Stimulated activated naive B cell treated with anti-CD40 and anti-IgM and Interleukin-4, amounts not matched to agents 10 μg/mL and 1 μg/mL and 100 μg/mL, for 72 hours (primary cell): ENCODE measurements at places on chromosomes 1 and 21.

- H3K27me3 ChIP-seq = peaks cover 68% of the 10 kb centered on the region
- H3K27ac ChIP-seq = peak within 1 kb of the TSS; percentile 22
- H3K36me3 ChIP-seq = no peaks in the 10 kb centered on the region
- H3K4me3 ChIP-seq = peak within 1 kb of the TSS; percentile 49
- peaks cover 5% of the 10 kb centered on the region for H3K4me1 ChIP-seq
These were observed at the start of gene FHAD1 for GRCh38 chr1:15246960-15247614. FHAD1 (plus strand) TSS chr1:15247223; CDS start chr1:15251785, 4,562 bp downstream.

GRCh38 chr1:236800002-236800620 lies 5.0 kb downstream of the MTR start:
- H3K36me3 ChIP-seq = peaks cover 27% of the 10 kb centered on the region
- DNase-seq = no peak
- H3K27ac ChIP-seq = no peak overlapping the region
- H3K4me1 ChIP-seq = peaks cover 37% of the 10 kb centered on the region
- H3K4me3 ChIP-seq = no peak overlapping the region
- no peaks in the 10 kb centered on the region for H3K27me3 ChIP-seq

DNA sequence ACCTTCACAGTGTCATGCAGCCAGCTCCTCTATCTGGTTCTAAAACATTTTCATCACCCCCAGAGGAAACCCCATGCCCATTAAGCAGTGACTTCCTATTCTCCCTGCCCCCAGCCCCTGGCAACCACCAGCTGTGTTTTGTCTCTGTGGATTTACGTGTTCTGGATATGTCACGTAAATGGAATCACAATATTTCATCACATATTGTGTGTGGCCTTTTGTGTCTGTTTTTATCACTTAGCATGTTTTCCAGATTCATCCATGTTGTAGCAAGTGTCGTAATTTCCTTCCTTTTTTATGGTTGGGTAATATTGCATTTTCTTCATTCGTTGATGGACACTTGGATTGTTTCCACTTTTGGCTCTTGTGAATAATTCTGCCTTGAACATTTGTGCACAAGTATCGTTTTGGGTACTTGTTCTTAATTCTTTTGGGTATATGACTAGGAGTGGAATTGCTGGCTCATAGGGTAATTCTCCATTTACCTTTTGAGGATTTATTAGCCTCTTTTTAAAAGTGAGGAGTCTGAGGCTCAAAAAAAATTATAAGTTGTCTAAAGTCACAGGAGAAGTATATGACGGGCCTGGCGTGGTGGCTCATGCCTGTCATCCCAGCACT lies 127.0 kb downstream of the MRPS6 start:
- H3K27me3 ChIP-seq = peaks cover 21% of the 10 kb centered on the region
- peaks cover 3% of the 10 kb centered on the region for H3K36me3 ChIP-seq
- H3K4me1 ChIP-seq = peaks cover 43% of the 10 kb centered on the region
- DNase-seq = no peak
- H3K4me3 ChIP-seq = no peak overlapping the region
- H3K27ac ChIP-seq = no peak overlapping the region

DNA sequence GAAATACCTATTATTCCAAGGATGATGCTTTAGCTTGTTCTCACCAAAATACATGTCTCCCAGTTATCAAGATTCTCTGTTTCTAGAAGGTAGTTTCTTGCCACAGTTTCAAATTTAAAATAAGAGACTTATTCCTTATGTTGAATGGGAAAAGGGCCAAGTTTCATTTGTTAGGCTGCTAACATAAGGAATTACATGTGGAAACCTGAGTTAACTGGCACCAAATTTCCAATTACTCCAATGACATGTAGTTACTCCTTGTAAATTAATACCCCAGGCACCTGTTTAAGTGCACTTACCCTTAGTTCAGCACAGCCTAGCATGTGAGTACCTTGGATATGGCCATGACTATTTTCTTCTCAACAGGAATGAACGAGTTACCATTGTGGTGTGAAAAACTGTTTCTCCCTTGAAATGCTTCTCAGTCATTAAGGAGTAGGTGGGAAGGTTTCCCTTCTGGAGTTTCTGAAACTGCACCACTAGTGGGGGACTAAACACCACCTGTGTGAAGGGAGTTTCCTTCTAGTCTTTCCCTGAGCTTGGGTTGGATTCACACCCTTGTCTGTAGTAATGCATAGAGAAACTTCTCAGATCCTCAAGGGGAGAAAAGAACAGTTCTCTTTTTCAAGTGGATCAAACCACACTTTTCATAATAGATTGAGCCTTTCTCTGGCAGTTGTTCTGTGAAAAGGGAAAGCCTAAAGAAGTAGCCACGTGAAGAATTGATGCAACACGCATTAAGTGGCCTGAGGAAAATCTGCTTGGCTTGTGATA lies 32.3 kb upstream of the LRRC8C start:
- no peaks in the 10 kb centered on the region for H3K27me3 ChIP-seq
- no peak overlapping the region for H3K4me3 ChIP-seq
- peaks cover 41% of the 10 kb centered on the region for H3K4me1 ChIP-seq
- peaks cover 11% of the 10 kb centered on the region for H3K36me3 ChIP-seq
- H3K27ac ChIP-seq = no peak overlapping the region
- DNase-seq = no peak

GRCh38 chr1:50967416-50968157 lies 2.5 kb upstream of the CDKN2C start:
- no peak for DNase-seq
- H3K4me3 ChIP-seq = peak overlapping the region; percentile 93
- peak overlapping the region; percentile 86 for H3K27ac ChIP-seq
- no peaks in the 10 kb centered on the region for H3K36me3 ChIP-seq
- H3K27me3 ChIP-seq = peaks cover 8% of the 10 kb centered on the region

DNA sequence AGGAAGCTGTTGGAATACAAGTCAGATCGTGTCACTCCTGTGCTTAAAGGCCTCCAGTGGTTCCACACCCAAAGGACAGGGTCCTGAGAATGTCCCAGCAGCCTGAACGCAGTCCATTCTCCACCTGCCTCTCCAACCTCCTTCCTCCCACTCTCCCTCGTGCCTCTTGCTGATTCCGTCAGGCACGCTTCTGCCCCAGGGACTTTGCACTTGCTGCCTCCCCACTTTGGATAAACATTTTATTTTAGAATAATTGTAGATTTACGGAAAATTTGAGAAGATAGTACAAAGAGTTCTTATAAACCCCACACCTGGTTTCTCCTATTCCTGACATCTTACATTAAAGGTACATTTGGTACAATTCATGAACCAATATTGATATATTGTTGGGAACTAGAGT lies 28.4 kb upstream of the LDLRAP1 start:
- H3K36me3 ChIP-seq = no peaks in the 10 kb centered on the region
- H3K4me3 ChIP-seq = no peak overlapping the region
- no peak overlapping the region for H3K27ac ChIP-seq
- no peak for DNase-seq

DNA sequence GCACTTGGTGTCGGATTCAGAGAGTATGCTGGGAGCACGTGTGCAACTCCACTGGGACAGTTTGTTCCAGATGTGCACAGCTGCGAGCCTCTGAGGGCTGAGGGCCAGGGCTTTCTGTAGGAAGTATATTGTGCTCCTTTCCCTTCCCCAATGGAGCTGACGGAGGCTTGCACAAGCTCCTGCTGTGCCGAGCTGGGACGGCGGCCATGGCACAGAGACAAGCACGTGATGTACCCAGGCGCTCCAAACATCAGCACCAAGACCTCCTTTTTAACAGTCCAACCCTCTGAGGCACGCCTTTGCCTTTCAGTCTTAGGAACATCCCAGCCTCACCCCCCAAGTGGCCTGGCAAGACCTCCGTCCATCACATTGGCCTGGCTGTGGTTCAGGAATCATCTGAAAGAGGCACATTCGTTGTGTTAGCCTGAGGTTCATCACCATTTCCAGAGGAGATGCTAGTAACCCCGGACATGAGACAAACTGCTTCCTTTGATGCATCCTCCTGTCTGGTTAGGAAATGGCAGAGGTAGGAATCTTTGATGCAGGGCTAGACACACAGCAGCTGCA lies 339.2 kb upstream of the KAZN start:
- no peak overlapping the region for H3K4me3 ChIP-seq
- peaks cover 31% of the 10 kb centered on the region for H3K27me3 ChIP-seq
- H3K36me3 ChIP-seq = no peaks in the 10 kb centered on the region
- no peak overlapping the region for H3K27ac ChIP-seq
- H3K4me1 ChIP-seq = peaks cover 4% of the 10 kb centered on the region

DNA sequence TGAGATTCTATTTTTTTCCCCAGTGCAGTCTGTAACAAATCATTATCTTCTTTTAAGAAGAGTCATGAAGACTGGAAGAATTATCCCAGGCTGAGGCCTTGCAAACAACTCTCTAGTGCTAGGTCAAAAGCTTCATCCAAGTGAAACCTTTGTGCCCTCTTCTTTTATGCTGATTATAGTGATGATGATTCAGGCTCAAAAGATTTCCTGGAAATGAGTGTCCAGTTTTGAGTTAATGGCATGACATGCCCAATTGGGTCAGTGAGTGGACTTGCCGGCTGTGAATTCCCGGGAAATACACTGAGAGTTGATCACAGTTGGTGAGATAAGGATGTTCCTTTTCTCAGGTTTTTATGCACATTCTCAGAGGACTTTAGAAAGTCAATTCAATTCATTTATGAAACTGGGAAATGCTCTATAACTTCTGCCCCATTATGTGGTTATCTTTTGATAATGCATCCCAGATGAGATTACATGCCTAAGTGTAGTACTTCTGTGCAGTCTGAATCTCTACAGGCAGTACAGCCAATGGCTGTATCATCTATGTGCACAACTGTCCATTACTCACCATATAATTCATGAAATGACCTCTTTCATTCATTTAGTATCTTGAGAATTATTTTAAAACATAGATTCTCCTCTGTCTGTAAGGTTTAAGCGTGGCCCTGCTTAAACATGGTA lies 66.2 kb downstream of the S1PR1 start:
- H3K4me3 ChIP-seq = no peak overlapping the region
- no peak overlapping the region for H3K27ac ChIP-seq
- peaks cover 10% of the 10 kb centered on the region for H3K36me3 ChIP-seq
- no peaks in the 10 kb centered on the region for H3K27me3 ChIP-seq
- H3K4me1 ChIP-seq = peaks cover 21% of the 10 kb centered on the region
- DNase-seq = no peak

- no peak for DNase-seq
- no peaks in the 10 kb centered on the region for H3K36me3 ChIP-seq
- no peaks in the 10 kb centered on the region for H3K4me1 ChIP-seq
- H3K4me3 ChIP-seq = no peak overlapping the region
- H3K27me3 ChIP-seq = peaks cover 31% of the 10 kb centered on the region
- H3K27ac ChIP-seq = no peak overlapping the region
These were observed 286.1 kb downstream of the KIF26B start for GRCh38 chr1:245440922-245441321.

- no peak overlapping the region for H3K27ac ChIP-seq
- no peak overlapping the region for H3K4me3 ChIP-seq
- H3K27me3 ChIP-seq = no peaks in the 10 kb centered on the region
- no peak for DNase-seq
- no peaks in the 10 kb centered on the region for H3K4me1 ChIP-seq
- no peaks in the 10 kb centered on the region for H3K36me3 ChIP-seq
These were observed 38.0 kb upstream of the COL24A1 start for GRCh38 chr1:86194491-86195034.

DNA sequence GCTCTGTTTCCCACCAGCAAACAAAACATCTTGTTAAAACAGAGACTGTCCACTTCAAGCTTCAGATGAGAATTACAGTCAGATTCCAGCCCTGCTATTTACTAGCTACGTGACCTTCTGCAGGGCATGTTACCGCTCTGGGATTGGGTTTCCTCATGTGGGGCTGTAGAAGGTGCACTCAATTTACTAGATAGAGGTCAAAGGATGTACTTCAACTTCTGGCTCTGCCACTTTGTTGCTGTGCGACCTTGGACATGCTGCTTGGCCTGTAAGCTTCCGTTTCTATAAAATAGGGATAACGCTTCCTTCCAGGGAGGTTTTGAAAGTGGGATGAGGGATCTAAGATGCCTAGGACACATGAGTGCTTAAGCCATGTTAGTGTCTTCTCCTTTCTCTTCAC lies 46.0 kb upstream of the LRIG2 start:
- no peaks in the 10 kb centered on the region for H3K27me3 ChIP-seq
- H3K36me3 ChIP-seq = peaks cover 2% of the 10 kb centered on the region
- DNase-seq = no peak
- no peak overlapping the region for H3K27ac ChIP-seq
- no peak overlapping the region for H3K4me3 ChIP-seq

GRCh38 chr21:34612557-34612956 lies 2.4 kb downstream of the RCAN1 start:
- H3K27ac ChIP-seq = no peak overlapping the region
- peaks cover 27% of the 10 kb centered on the region for H3K4me1 ChIP-seq
- peaks cover 4% of the 10 kb centered on the region for H3K27me3 ChIP-seq

GRCh38 chr1:109254621-109255096 lies 5.3 kb downstream of the CELSR2 start:
- peaks cover 34% of the 10 kb centered on the region for H3K27me3 ChIP-seq
- H3K27ac ChIP-seq = no peak overlapping the region
- no peak for DNase-seq

GRCh38 chr1:204227351-204227750 lies 13.6 kb upstream of the GOLT1A start:
- H3K27ac ChIP-seq = no peak overlapping the region
- no peaks in the 10 kb centered on the region for H3K36me3 ChIP-seq
- no peak overlapping the region for H3K4me3 ChIP-seq
- H3K27me3 ChIP-seq = no peaks in the 10 kb centered on the region
- no peaks in the 10 kb centered on the region for H3K4me1 ChIP-seq
- DNase-seq = no peak

DNA sequence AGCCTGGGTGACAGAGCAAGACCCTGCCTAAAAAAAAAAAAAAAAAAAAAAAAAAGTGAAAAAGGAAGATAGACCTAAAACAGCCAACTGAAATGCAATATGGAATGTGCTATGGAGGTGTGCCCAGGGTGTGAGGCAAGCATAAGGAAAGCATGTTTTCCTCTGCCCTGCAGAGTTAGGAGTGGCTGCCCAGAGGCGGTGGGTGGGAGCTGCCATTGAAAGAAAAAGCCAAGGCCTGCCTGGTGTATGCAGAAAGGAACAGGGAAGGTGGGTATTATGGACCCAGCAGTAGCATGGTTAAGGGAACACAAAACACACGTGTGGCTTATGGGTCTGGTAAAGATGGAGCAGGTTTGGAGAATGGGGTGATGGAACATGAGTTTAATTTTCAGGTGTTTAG lies 8.9 kb downstream of the CD244 start:
- H3K36me3 ChIP-seq = no peaks in the 10 kb centered on the region
- peaks cover under 1% of the 10 kb centered on the region for H3K27me3 ChIP-seq
- no peak for DNase-seq
- H3K4me3 ChIP-seq = no peak overlapping the region

DNA sequence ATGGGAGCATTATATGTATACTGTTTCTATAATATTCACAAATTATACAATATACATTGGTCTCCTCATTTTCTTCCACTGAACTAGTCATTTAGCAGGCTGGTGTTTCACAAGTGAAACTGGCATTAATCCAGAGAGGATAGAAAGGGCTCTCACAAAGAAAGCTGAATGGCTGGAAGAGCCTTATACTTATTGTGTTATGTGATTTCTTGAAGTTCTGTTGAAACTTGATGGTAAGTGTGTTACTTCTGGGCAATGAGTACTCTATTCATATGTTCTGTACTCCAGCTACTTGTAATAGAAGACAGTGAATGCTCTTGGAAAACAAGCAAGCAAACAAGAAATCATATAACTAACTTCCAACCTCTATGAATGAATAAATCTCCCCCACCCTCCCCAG lies 14.9 kb downstream of the STX12 start:
- no peak for DNase-seq
- peaks cover 19% of the 10 kb centered on the region for H3K36me3 ChIP-seq
- no peak overlapping the region for H3K4me3 ChIP-seq
- H3K27me3 ChIP-seq = no peaks in the 10 kb centered on the region
